ENCODE measurements at places on chromosomes 4 and X.

GRCh38 chr4:155614111-155614762 lies 52.4 kb upstream of the GUCY1A1 start:
- no peak for DNase-seq

DNA sequence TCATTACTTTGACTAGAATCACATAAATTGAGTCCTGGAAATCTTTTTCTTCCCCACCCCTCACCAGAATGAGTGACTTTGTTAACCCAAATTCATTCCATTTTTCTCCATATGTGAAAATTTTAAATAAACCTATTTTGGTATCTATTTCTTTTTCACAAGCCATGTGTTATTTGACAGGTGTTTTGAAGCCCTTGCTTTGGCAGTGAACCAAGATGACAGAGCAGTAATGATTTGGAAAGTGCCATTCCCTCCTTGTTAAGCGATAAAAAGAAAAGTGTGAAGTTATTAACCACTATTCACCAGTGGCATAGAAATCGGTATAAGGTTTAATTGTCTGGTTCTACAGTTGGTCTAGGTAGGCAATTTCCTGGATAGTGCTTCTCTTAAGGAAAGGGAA lies 66.1 kb downstream of the POLA1 start:
- no peak for DNase-seq

DNA sequence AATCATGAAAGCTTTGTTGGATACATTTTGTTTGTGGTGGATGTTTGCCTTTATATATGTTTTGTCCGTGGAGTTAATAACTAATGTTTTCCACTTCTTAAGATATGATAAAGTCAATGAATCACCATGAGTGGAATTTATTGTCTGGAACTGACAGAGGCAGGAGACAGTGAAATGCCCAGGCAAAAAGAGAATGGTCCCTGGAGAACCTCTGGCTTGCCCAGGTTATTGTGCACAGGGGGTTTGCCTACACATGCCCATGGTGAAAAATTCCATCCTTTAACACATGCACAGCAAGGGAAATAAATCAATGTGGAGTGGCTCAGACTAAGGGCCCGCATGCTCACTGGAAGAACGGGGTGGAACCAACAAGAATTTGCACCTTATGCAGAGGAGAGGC lies 964.3 kb upstream of the GRIA3 start:
- no peak for DNase-seq

DNA sequence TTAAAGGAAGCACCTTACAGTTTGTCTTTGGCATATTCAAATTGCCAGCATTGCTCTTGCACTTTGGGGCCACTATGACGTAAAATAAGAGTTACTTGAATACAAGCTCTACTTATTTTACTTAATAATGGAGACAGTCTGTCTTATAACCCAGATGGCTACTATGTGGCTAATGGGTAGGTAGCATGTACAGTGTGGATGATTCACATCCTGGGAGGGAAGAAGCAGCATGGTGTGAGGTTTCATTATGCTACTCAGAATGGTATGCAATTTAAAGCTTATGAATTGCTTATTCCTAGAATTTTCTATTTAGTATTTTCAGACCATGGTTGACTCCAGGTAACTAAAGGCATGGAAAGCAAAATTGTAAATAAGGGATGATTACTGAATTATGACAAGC lies 761.8 kb upstream of the ATOH1 start:
- no peak for DNase-seq

- DNase-seq: no peak
These were observed 273.5 kb upstream of the HS3ST1 start for GRCh38 chr4:11701966-11702725.

- DNase-seq: no peak
These were observed 46.3 kb downstream of the SPANXD start for GRCh38 chrX:141652286-141652685.

GRCh38 chrX:17299206-17299605 lies 75.8 kb upstream of the NHS start:
- no peak for DNase-seq

- no peak for DNase-seq
These were observed 431.2 kb upstream of the FAM47C start for GRCh38 chrX:36577006-36577405.

- DNase-seq: no peak
These were observed 245.2 kb upstream of the TET2 start for GRCh38 chr4:104901438-104901837.

- DNase-seq: peak; percentile 43
These were observed 1.1 kb downstream of the MAML3 start for GRCh38 chr4:140152751-140153418.

DNA sequence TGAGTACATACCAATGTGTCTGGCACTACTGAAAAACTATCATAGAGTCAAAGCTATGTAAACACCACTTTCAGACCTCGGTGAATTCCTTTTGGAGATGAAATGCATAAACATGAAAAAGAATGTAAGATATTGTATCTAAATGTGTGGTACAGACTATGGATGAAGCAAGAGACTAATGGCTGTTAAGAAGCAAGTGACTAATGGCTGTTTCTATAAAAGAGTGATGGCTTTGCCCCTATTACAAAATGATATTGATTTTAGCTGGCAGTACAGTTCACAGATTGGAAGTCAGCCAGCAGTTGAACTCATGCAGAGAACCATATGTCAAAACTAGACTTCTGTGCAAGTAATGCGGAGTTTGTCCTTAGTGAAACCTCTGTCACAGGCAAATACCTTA lies 359.3 kb downstream of the GRXCR1 start:
- DNase-seq: no peak

GRCh38 chrX:48864210-48864609 lies 28.8 kb upstream of the PCSK1N start:
- peak; percentile 29 for DNase-seq

DNA sequence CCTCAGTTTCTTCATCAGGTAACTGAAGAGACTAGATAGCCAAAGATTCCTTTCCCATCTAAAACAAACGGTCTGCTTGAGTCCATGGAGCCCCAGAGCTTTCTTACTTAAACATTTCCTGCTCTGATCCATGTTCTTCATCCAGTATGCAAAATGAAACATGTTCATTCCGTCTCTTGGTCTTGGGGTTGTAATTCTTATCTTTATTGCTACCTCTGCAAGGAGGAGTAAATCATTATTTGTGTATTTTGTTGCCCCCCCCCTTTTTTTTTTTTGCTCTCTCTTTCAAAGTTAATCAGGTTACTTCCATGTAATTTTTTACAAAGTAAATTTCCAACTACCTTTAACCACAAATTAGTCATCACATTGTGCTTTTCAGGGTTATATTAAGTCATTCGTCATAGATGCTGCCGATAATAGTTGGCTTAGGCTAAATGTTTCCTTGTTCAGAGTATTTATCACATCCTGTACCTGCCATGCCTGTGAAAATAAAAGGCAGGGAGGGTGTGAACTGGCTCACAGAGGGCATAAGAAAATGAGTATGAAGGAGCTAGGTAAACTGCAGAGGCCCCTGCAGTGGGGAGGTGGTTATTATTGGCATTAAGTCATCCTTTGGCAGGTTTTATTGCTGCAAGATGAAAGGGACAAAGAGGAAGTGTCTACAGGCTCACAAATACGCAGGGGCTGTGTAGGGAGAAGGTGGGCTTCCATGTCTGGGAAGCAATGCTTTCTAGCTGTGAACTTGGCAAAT lies 76.7 kb upstream of the HS3ST1 start:
- no peak for DNase-seq

DNA sequence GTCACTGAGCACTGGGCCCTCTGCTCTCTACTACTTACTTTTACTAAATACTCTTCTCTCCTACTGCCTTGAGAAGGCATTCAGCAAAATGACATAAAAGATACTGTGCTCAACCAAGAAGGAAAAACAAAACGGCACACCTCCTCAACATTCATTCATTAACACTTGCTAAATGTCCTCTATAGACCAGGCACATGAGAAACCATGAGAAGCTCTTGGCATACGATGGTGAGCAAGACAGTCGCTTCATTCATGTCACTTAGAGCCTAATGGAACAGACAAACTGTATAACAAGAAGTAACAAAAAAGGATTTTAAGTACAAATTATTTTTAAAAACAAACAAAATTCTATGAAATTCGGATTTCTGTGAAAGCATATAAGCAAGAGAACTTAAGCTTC lies 38.7 kb downstream of the COL25A1 start:
- DNase-seq: no peak

GRCh38 chrX:48914593-48915493 lies 3.4 kb upstream of the SLC35A2 start:
- DNase-seq: no peak

GRCh38 chrX:6968231-6968630 lies 179.3 kb upstream of the STS start:
- peak; percentile 27 for DNase-seq

DNA sequence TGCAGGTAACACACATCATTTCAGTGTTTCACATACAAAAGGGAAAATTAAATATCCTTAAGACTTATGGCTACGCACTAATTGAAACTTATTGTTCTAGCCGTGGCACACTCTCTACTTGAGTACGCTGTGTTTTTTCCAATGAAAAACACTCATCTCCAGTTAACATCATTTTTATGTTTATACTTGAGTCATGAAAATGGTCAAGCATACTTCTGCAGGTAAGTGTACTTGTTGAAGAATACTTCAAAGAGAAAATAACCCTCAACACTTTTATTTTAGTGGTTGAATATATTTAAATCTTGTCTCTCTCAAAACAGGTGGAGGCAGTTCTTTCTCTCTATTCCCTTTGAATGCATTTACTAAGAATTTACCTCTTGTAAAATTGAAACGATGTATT lies 538.7 kb upstream of the PCDH7 start:
- no peak for DNase-seq

GRCh38 chrX:22164770-22165388 lies 107.8 kb upstream of the CBLL2 start:
- DNase-seq: peak; percentile 3

- DNase-seq: peak; percentile 51
These were observed 2.5 kb downstream of the SLC25A4 start for GRCh38 chr4:185145572-185145971.

DNA sequence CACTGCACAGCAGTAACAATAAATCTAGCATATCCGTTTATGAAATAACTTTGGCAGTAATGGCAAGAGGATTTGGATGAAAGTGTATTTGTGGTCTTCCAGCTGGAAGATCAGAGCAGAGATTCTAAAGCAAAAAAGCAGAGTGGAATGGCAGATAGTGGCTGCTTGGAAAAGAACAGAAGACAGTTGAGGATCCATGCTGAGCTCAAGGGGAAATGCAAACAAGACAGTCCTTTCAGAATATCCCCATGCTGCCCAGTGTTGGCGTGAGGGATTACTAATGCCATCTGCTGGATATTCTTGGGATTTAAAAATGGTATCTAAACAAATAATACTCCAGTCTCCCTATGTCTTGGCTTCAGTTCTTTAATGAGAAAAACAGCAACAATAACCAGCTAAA lies 629.1 kb upstream of the ATOH1 start:
- DNase-seq: peak; percentile 6
